ENCODE measurements at places on chromosomes 12 and 14. TPM values are rescaled to one million over a fixed set of nuclear protein-coding genes. Genes with fewer than 3 reads are reported as not detected.

Gene CCDC85C
- total RNA-seq, result 8.9 TPM

Gene MUCL1
- not detected for total RNA-seq

Gene DCN
- 314 TPM for total RNA-seq

Gene DBX2
- total RNA-seq, result not detected

Gene P2RX2
- total RNA-seq, result 1.0 TPM

Gene FOXG1
- not detected for total RNA-seq
